Left ventricle myocardium inferior (tissue), 1 donor: ENCODE measurements at places on chromosomes 4 and X.

DNA sequence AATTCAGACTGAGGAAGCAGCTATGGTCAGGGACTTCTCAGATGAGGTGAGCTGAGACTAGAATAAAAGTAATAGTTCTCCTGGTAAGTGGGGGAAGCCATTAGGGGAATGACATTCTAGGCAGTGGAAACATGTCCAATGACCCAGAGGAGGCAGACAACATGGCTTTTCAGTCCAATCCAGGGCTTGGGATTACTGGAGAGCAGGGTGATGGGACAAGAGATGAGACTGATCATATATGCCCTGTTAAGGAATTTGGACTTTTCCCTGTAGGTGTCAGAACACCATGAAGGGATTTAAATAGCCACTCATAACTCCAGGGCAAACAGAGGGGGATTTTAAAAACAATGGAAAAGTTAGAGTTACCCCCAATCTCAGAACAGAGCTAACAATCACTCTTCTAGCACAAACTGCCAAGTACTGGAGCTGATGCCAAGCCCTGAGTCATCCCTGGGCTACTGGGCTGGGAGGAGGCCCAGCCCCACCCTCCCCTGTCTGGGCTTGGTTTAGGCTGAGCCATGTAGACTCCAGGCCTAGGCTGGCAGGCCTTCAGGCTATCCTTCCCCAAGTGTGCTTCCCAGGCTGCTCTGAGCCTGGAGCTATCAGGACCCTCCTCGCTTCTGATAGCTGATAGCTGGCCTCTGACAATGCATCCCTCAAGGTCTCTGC, 22.7 kb upstream of the MSN start:
- peak; percentile 82 for DNase-seq

- DNase-seq = no peak
Observed at GRCh38 chr4:25539241-25539640, 116.4 kb upstream of the SLC34A2 start.

- DNase-seq = no peak
Observed at GRCh38 chr4:121139533-121140222, 24.4 kb downstream of the TNIP3 start.

GRCh38 chr4:161573836-161574235, 590.0 kb downstream of the FSTL5 start:
- no peak for DNase-seq

- DNase-seq = peak; percentile 86
Observed at GRCh38 chrX:129905787-129906580, at the start of gene UTP14A. Gene UTP14A (plus strand): TSS chrX:129906164. CDS start chrX:129906211, 47 bp downstream.

- no peak for DNase-seq
Observed at GRCh38 chr4:153421941-153422340, 44.2 kb upstream of the TMEM131L start.

DNA sequence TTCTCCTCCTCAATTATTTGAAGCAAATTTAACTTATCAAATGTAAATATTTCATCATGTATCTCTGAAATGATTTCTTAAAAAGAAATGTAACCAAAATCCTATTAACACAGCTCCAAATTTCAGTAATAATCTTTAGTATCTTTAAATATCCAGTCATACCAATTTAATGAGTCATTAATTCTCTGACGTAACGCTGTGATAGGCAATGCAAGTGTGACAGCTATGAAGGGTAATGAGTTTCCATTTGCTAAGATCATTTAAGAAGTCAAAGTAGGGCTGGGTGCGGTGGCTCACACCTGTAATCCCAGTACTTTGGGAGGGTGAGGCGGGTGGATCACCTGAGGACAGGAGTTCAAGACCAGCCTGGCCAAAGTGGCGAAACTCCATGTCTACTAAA, 15.6 kb downstream of the RPS3A start:
- no peak for DNase-seq

DNA sequence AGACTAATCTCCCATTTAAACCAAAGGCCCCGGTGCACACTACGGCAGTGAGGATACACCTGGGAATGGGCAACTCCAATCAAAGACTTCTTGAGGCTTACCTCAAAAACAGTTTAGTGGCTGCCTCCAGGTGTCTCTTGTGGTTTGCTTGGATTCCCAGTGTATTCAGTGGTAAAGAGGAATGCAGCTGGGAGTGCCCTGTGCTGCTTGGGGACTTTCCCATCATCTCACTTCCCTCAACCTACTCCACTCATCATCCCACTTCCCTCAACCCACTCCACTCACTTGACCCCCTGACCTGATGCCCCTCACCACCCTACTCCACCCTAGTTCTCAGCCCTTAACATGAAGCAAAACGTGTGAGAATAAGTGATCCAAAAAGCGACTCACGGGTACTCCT, 177.3 kb upstream of the ETNPPL start:
- DNase-seq = no peak

DNA sequence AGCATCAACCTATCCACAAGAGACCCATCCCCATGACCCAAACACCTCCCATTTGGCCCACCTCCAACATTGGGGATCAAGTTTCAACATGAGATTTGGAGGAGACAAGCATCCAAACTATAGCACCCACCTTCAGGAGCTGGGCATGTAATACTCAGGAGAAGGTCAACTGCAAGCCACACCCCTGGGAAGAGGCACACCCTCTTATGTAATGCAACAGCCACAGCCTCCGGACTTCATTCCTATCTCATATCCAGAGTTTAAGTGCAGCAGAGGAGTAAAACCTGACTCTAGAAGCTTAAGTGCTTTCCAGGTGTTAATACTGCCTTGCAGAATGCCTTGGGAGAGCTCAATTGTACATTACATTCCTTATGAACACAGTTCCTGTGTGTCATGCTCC, 197.4 kb downstream of the PTTG2 start:
- no peak for DNase-seq

DNA sequence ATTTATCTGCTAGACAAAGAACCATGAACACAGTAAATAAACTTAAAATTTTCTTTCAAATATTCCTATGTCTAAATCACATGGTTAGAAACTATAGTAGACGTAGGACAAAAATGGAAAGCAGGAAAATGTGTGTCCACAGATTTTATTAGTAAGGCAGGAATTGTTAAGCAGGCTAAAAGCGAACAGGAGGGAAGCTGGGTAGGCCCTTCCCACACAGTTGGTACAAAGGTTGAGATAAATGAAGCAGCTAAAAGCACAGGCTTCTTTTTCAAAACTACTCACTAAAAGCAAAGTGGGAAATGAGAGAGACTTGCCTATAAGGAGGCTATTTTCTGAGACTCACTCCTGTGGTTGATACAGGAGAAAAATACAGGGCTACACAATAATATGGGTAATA, 108.1 kb upstream of the PABPC4L start:
- no peak for DNase-seq

- DNase-seq = no peak
Observed at GRCh38 chrX:39421006-39421405, 619.7 kb downstream of the MID1IP1 start.

DNA sequence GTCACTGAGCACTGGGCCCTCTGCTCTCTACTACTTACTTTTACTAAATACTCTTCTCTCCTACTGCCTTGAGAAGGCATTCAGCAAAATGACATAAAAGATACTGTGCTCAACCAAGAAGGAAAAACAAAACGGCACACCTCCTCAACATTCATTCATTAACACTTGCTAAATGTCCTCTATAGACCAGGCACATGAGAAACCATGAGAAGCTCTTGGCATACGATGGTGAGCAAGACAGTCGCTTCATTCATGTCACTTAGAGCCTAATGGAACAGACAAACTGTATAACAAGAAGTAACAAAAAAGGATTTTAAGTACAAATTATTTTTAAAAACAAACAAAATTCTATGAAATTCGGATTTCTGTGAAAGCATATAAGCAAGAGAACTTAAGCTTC, 38.7 kb downstream of the COL25A1 start:
- no peak for DNase-seq

DNA sequence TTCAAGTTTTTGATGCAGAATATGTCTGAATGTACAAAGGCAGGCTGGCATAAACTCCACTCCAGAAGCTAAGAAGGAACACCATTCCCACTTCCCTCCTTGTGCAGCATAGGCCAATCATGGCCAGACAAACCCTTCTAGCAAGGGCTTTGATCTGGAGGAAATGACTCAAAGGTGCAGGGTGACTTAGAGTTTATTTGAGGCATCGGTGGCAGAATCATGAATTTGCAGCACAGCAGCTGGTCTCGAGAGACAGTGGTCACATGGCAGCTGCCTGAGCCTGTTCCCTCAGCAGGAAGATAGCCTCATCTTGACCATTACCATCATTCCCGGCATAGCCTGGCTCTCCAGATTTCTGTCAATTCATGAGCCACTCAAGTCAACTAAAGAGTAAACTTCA, 154.5 kb downstream of the ATP10D start:
- no peak for DNase-seq

- no peak for DNase-seq
Observed at GRCh38 chrX:2650037-2650436, 41.1 kb upstream of the CD99 start.

DNA sequence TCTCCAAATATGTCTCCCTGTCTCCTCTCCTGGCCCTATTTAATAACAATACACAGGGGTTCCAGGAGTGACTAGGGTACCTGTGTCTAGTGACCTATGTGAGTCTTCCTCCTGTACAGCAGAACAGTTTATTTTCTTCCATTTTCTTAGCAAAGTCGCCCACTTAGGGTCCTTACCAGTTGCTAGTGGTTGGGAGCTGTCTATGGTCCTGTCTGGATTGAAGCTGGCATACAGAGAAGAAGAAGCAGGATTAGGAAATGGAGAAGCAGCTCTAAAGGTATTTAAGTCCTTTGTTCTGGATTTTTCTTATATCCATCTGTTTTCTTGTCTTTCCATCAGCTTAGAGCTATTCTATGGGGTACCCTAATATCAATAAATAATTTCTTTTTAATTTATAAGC, 587.1 kb upstream of the CPEB2 start:
- DNase-seq = no peak

DNA sequence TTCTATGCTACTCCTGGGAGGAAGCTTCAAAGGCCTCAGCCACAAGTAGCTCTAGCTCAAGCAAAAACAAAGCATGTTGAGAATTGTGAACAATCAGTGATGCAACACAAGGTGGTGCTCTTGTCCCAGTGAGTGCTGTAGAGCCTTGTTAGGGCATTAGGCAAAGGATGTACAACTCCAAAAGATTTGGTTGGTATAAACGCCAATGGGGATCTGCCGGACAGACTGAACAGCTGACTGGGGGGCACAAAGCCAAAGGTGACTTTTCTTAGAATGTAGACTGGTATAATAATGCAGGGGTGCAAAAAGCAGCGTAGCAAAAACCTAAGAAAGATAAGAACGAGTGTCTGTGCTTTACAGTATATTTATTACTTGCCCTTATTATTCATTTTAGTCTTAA, 62.6 kb upstream of the ALB start:
- no peak for DNase-seq

DNA sequence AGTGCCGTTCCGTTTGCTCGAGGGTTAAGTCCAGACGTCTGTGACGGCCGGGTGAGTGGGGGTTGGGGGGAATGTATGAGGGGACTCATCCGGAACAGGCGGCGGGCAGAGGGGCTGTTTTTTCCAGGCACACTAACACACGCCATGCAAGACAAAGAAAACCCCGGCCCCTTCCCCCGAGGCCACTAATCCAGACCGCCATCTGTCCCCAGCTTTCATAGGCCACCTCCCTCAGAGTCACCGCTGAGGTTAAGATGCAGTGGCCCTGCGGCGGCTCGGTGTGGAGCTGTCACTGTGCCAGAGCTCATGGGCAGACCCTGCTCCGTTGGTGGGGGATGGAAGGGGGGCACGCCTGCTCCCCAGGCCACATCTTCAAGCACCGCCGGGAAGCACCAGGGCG, 34.1 kb downstream of the SORCS2 start:
- DNase-seq = no peak

- DNase-seq = no peak
Observed at GRCh38 chrX:40243755-40244515, 146.2 kb upstream of the BCOR start.

DNA sequence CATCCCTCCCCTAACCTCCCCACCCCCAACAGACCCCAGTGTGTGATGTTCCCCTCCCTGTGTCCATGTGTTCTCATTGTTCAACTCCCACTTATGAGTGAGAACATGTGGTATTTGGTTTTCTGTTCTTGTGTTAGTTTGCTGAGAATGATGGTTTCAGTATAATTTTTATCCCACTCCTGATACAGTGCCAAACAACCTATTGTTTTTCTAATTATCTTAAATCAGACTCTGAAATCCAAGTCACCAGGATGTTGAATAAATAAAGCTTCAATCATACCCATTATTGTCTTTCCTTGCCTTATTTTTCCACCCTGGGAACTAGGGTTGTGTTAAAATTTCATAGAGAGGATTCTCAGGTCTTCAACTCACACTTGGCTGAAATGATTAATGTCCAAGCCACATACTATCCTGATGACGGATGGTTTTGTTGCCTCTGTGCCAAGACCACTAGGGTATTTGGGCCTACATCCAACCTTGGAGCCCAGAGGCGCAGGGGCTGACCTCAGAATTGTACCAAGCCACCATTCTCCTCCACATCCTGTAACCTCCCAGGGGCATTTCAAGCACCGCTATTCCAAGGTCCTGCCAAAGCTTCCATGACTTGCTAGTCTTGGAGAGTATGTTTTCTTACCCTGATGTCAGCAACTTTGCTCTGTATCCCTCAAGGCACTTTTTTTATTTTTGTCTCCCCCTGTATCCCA, 332.4 kb downstream of the ARHGAP24 start:
- peak; percentile 48 for DNase-seq

DNA sequence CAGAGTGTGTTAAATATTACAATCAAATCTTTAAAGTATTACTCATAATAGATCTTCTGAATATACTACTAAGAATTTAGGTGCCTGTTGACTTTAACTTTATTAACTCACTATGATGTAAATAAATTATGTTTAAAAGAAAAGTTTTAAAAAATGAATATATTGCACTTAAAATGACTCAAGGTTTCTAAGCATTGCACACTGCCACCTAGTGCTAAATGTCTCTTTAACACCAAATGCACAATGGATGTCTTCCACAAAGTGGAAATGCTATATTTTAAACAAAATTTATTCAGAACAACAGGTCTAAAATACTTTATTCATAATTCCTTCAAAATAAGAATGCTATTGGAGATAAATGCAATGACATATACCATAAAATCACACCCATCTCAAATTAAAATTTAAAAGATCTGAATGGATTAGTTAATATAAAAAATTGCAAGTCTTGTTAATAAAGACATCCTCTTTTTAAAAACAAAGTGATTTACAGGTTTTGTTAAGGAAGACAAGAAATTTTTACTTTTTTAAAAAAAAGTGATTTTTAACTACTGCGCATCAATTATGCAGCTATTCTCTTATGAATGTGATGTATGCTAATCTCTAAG, 5.5 kb downstream of the INPP4B start:
- no peak for DNase-seq

- no peak for DNase-seq
Observed at GRCh38 chrX:68180579-68180978, 252.7 kb downstream of the OPHN1 start.

DNA sequence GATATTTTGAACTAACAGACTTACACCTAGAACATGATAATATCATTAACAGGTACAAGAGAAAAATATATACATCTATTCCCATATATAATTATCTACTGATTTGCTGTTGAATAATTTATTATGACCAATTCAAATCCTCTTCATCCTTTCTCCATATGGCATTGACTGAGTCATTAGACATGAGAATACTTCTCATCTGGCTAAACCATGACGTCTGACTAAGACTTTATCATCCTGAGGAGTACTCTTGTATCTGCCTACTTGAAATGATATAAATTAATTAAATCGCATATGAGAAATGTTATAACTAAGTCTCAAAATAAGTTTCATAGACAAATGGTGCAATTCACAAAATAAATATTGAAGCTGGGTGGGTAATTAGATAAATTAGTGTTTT, 67.4 kb downstream of the EMCN start:
- DNase-seq = no peak
